ENCODE measurements at places on chromosomes 16 and 17.

DNA sequence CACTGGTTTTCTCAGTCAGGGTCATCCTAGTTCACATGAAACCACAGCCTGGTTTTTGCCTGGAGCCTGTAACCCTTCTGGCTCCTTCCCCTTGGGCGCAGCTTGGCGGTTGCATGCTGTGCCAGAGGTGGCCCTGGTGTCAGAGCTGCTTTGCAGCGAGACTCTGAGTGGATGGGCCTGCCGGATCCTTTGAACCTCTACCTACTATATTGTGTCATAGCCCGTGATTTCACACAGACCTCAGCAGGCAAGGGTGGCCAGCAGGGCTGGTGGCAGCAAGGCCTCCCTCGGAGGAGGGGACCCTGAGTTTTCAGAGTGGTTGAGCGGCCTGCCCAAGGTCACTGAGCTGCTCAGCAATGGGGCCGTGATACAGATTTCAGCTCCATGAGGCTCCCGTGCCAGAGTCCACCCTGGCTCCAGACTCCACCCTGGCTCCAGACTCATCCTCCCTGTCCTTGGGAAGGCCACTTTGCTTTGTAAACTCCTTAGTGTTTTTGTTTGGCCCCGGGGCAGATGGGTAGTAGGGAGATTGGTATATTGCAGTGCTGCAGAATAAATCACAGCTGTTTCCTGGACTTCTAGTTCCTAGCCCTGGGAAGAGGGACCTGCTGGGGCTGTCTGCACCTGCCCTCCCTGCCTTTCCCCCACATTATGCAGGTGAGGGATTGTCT, 9.7 kb downstream of the MPRIP start:
- DNase-seq: no peak

GRCh38 chr17:43118679-43119615, 6.2 kb downstream of the BRCA1 start:
- no peak for DNase-seq

GRCh38 chr16:48558371-48558841, 51.6 kb downstream of the N4BP1 start:
- DNase-seq: no peak

GRCh38 chr16:5891296-5891695, 793.7 kb upstream of the EEF2KMT start:
- DNase-seq: no peak

DNA sequence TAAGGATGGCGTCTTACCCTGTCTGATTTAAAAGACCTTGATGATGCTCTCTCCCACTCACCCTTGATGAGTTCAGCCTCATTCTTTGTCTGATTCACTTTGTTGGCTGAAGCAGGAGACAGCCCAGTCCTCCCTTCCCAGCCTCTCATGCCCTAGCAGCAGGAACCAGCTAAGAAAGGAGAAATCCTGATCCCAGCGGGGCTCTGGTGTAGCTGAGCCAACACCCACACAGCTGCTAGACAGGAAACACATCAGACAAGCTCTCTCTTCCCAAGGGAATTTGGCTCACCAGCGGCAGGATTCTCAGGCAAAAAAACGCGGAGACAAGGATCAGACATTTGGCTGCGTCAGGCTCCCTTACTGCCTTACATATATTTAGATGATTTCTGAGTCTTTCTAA, 211.5 kb downstream of the CDH11 start:
- no peak for DNase-seq

DNA sequence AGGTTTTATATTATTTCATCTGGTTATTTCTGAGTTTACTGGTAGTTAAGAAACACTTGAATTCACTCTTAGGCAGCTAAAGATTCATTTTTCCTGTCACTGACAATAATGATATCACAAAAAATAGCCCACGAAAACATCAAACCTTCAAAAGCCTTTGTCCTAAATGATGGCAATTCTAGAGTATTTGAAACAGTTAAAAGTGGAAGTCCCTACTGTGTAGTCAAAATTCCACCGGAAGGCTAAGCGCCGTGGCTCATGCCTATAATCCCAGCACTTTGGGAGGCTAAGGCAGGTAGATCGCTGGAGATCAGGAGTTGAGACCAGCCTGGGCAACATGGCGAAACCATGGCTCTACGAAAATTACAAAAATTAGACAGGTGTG, 103.5 kb downstream of the HIC1 start:
- no peak for DNase-seq

DNA sequence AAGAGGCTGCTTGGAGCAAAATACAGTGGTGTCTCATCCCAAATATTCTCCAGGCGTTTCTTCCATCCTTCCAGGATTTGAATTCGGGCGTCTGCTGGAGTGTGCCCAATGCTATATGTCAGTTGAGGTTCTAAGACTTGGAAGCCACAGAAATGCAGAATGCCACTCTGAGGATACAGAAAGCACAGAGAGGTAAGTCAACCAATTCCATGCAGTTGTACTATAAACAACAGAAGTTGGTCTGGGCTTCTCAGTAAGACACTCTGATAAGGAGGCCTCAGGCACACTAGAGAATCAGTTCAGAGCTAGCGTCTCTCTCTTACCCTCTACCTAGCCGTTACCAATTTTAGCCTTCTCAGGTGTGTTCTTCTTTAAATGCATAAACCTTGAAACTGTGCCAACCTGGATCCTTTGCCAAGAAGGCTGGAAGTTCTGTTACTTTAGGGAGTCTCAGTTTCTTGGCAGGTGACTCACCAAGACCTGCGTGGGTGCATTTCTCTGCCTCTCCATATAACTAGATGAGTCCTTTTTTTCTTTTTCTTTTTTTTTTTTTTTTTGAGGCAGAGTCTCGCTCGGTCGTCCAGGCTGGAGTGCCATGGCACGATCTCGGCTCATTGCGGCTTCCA, 15.1 kb downstream of the NQO1 start:
- no peak for DNase-seq

GRCh38 chr17:21209511-21210175, 4.3 kb downstream of the TMEM11 start:
- no peak for DNase-seq
